Epithelial cell of proximal tubule (primary cell): ENCODE measurements at places on chromosomes 11 and 22.
A peak's percentile ranks its signal among the peaks of the same experiment; 100 is the strongest.

DNA sequence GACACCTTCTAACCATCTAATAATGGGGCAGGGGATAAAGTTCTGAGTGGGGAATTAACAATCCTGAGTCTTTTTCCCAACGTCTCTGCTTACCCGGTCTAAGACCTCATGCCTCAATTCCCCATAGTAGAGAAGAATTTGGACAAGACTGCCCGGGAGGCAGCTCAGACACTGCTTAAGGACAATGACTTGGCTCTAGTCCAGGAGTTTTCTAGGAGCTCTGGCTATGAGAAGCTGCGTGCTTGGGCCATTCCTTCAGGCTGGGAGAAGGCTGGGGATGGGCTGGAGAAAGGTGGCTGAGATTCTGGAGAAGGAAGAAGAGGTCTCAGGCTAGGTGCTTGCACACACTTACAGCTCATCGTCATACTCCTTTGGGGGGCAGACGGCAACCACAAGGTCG, 19.8 kb upstream of the ABCC8 start:
- no peak for DNase-seq

- no peak for DNase-seq
Observed at GRCh38 chr22:47777426-47777825, 1015.0 kb downstream of the TBC1D22A start.

GRCh38 chr11:36478700-36479329, 31.3 kb downstream of the TRAF6 start:
- no peak for DNase-seq

DNA sequence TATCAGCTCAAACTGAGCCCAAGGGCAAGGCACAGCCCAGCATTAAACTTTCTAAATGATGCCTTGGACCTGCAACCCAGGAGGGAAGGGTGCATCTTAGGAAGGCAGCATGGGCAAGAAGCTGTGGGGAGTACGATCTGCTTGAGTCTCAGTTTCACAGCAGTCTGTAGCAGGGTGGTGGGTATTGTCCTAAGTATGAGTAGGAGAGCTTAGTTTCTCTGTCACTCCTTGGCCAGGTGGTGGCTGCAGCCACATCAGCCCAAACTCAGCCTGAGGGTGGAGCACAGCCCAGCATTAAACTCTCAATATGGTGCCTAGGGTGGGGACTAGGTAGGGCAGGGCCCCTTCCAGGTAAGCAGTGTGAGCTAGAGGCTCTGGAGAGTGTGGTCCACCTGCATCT, 85.5 kb downstream of the ACER3 start:
- DNase-seq: no peak

DNA sequence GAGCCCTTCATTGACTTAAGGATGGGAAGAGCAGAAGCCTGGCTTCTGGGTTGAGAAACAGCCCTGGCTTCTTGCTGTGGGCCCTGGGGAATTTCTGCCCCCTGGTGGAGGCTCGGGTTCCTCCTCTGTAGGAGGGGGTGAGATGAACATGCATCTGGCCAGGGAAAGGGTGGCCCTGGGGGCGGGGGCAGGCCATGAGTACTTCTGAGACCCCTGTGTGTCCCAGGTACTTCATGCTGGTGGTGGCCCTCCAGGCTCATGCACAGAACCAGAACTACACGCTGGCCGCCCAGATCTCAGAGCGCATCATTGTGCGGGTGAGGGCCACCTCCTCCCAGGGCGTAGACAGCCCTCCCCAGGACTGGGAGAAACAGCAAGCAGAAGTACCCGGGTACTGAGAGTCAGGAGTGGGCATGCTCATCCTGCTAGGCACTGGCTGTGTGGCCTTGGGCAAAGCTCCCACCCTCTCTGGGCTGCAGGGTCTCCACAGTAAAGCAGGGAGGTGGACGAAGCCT, 15.8 kb downstream of the TMEM258 start:
- no peak for DNase-seq

GRCh38 chr11:13208921-13209320, 68.7 kb upstream of the BMAL1 start:
- no peak for DNase-seq

DNA sequence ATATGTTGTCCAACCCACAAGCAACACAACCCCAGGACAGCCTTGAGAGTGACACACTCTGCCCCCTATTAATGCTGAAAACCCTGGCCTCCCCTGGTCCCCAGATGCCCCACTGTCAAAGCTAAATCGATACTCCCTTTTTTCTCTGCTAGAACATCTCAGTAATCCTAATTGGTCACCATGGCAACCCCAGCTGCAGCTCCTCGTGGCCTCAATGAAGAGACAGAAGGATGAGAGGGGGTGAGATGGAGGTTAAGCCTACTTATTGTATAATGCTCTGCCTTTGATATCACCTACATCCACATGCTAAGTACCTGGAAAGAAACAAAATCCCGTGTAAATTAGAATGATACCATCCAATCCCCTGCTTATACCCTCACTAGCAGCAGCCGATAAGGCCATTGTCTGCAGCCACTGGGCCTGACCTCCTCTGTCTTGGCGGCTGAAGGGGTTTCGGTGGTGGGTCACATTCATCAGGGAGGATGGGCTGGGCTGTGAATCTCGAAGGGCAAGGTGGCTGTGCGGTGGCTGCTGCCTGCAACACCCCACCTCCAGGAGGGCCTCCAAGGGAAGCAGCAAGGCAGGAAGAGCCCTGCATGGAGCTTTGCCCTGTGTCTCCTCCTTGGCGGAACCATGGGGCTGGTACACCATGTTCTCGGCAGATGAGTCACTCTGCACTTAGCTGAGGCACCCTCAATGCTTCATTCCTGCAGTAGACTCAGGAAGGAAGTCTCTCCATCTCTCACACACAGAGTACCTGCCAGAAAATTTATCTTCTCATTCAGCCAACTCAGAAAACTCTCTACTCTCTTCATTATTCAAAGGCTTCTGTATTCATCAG, 399.5 kb downstream of the BUD13 start:
- no peak for DNase-seq

- peak; percentile 62 for DNase-seq
Observed at GRCh38 chr11:119318240-119319135, 1.6 kb upstream of the MCAM start.

- no peak for DNase-seq
Observed at GRCh38 chr11:69493931-69494821, 12.7 kb downstream of the LINC01488 start.
